Smooth muscle cell of trachea (primary cell): ENCODE measurements at places on chromosomes 11 and 22. TPM values are rescaled to one million over a fixed set of nuclear protein-coding genes. Genes with fewer than 3 reads are reported as not detected.

MRGPRX1 gene
- total RNA-seq = not detected in 2 replicates

PHETA2 gene
- 14.1 and 26.8 TPM in 2 replicates for total RNA-seq

MYO7A gene
- total RNA-seq = 0.15 and 0.17 TPM in 2 replicates

KBTBD3 gene
- 3.5 and 5.5 TPM in 2 replicates for total RNA-seq
